ENCODE measurements at places on chromosomes 2 and 18.

GRCh38 chr2:118255771-118256372 lies 167.6 kb downstream of the INSIG2 start:
- no peak for DNase-seq

GRCh38 chr2:49069829-49070228 lies 84.5 kb downstream of the FSHR start:
- DNase-seq: no peak

DNA sequence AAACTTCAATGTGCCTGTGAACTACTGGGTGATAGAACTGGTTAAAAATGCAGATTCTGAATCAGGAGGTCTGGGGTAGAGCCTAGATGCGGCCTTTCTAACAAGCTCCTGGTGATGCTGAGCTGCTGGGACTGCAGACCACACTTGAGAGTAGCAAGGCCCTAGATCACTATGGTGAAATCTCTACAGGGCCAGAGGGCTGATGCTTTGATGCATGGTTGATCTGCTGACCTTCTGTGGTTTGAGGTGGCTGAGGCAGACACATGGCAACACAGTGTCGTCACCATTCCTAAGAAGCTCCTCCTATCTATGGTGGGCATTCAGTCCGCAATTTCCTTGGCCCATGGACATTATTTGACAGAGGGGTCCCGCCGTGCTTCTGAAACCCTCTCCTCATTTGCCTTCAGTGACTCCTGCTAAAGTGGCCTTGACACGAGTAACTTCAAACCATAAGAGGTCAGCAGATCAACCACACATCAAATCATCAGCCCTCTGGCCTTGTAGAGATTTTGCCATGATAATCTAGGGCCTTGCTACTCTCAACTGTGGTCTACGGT lies 19.8 kb downstream of the CCDC68 start:
- no peak for DNase-seq

GRCh38 chr2:29023188-29023587 lies 42.1 kb downstream of the TOGARAM2 start:
- DNase-seq: no peak

DNA sequence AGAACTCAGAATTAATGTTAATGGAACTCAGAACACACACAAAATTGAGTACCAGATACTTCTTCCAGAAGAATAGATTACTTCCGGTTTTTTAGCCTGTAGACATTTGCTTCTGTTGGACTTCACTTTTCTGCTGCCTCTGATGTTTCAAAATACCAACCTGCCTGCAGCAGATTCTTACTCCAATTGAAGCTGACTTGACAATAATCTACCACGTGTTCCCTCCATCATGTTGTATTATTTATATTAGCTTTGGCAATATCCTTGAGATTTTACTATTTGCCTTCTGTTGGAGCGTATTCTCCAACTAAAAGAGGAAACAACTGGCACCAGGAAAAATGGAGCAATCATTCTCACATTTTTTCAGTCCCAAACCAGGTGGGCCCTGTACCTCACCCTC lies 3.1 kb upstream of the GORASP2 start:
- DNase-seq: no peak

GRCh38 chr2:44777537-44777936 lies 164.0 kb upstream of the SIX3 start:
- DNase-seq: no peak

DNA sequence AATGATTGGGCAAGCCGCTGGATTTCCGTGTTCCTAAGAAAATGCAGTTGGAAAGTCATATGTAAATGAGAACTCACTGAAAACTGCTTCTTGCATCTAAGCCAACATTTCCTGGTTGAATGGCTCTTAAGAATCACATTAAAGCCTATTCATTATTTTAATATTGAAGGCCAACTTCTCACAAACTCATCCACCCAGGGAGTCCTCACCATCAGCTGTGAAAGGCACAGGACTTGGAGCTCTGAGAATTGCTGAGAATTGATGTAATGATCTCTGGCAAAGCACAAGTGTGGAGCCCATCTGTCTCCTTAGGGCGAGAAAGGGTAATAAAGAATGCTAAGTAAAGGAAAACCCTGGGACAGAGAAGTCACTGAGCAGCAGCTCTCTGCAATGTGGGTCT lies 55.9 kb upstream of the APCDD1 start:
- no peak for DNase-seq

DNA sequence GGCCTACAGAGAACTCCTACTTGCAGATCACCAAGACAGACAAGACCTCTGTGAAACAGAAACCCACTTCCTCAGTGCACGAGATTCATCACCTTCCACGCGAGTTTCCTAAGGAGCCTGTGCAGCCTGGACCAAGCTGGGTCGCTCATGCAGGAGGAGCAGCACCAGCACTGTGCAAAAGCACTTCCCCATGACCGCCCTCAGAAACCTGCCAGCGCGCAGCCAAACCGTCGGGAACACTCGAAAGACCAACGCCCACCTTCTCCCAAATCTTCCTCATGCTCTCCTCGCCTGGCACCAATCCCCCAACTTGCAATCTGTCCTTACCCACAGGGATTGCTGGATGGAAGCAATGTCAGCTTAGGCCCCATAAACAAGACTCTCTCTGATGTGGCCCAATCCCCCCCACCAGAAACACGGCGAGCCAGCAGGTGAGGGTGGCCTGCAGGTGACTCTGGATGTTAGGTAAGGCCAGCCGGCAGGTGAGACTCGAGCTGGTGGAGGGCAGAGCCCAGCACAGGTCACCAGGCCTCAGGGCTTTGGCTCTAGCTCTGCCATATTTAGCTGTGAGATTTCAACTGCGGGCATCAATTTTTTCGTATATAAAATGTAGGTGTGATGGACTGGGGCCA lies 69.4 kb downstream of the PXDN start:
- DNase-seq: no peak

GRCh38 chr2:47209622-47210021 lies 54.5 kb upstream of the STPG4 start:
- no peak for DNase-seq

- no peak for DNase-seq
Observed at GRCh38 chr2:175308005-175308404, 126.5 kb upstream of the ATP5MC3 start.

DNA sequence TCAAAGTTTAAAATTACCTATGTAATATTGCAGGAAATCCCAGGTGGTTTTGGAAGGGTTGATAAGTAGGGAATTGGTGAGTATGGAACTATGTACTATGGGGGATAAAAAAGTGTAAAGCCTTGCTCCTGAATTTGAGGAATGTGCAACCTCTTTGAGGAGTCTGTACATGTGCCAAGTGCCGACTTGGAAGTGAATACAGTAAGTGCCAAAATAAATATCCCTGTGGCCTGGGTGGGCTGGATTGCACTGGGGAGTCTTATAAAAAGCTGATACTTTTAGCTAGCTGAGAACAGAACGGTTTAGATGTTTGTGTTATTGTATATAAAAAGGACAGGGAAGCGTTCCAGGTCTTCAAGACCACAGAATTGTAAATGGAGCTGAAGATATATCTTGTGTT lies 317.1 kb upstream of the LRRTM1 start:
- DNase-seq: no peak

- no peak for DNase-seq
Observed at GRCh38 chr2:3608373-3609278, 13.7 kb downstream of the COLEC11 start.

- DNase-seq: no peak
Observed at GRCh38 chr18:63105636-63106316, 213.8 kb downstream of the BCL2 start.

DNA sequence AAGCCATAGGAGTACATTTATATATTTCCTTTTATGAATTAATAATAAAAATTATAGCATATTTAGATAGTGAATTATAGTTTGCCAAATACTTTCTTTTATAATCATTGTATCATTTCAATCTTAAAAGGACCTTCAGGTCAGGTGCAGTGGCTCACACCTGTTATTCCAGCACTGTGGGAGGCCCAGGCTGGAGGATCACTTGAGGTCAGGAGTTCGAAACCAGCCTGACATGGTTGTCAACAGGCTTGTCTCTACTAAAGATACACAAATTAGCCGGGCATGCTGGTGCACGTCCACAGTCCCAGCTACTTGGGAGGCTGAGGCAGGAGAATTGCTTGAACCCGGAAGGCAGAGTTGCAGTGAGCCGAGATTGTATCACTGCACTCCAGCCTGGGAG lies 19.7 kb downstream of the APOB start:
- no peak for DNase-seq

Data from CD4-positive, alpha-beta T cell treated with Interleukin-4 for 1 hour (primary cell).